ENCODE measurements at places on chromosomes 7 and 10.

DNA sequence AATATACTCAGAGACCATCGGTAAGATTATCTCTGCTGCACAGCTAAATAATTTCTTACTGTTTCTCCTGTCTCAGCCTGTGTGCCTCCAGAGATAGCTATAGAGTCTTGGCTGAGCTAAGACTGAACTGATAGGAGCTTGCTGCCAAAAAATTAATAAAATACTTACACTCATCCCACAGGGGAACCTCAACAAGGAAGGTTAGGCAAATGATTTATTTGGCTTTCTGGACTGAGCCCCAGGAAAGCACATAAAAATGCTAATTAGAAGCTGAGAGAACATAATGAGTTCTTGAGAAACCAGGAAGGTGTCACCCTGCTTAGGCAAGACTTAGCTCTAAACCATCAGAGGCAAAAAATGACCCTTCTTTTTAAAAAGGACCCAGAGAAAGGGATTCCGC is 534.5 kb downstream of the TNS3 start:
- no peak for DNase-seq

DNA sequence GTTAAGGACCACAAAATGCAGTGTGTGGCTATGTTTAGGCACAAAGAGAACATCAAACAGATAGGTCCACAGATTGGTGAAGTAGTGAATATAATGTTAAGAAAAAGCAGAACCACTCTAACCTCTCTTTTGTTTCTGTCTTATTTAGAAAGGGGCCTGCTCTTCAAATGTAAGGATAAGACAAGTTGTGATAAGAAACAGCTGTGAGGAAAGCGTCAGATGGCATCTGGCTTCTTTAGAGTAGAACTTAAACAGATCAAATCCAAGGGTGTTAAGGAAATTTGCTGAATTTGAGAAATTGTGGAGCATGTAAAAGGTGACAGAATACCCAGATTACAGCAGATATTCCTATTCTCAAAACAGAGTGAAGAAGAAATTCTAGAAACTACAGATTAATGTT is 151.0 kb upstream of the LRGUK start:
- DNase-seq: no peak

DNA sequence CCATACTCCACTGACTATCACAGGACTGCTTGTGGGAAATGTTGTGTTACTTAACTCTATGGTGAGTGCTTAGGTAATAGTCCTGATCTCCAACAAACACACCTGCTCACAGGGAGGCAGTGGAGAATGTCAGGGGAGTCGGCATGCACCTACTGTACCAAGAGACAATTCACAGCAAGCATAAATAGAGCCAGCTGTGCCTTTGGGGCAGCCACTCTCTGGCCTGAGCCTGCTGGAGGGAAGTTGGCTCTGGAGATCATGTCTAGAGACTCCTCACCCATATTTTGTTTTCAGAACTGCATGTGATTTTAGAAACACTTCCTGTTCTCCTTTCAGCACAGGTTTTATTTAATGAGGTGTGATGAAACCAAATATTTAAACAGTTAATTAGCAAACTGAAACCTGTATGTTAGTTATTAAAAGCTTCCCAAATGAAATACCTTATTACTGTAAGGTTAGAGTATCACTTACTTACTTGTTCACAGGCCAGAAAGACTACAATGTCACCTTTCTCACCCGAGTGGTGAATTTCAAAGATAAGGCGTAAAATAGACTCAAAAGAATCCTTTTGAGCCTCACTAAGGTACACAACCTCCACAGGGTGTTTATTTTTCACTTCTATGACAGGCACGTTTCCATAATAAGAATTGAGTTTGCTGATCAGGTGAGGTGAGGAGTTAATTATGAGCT is 21.8 kb downstream of the DHX32 start:
- DNase-seq: no peak

DNA sequence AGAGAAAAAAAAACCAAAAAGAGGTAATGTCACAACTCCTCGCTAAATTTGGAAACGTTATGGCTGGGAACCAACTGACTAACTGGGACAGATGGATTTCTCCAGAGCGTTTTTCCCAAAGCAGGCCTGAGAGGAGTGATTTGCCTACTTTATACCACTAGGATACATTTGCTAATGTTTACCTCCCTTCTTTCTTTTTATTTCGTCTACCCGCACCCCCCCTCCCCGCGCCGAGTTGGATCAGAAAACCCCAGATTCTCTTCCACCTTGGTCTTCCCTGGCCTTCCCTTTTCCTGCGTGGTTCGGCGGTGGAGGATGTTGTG is 7.2 kb downstream of the CPA2 start:
- DNase-seq: no peak

DNA sequence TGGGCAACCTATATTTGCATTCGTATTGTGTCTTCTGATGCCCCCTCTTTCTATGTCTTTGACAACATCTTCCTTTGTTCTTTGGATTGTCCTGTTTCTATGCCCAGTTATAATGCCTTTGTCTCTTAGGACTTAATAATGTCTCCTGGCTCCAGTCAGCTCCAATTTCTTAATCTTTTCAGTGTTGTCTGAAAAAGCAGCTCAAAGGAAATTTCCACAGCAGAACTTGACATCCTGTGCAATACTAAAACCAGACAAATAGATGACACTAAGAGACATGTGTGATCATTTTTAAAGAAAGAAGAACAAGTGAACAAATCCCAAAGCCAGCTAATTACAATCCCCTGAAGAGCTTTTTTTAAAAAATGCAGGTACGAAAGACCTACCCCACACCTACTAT is 47.7 kb upstream of the RNF148 start:
- no peak for DNase-seq

DNA sequence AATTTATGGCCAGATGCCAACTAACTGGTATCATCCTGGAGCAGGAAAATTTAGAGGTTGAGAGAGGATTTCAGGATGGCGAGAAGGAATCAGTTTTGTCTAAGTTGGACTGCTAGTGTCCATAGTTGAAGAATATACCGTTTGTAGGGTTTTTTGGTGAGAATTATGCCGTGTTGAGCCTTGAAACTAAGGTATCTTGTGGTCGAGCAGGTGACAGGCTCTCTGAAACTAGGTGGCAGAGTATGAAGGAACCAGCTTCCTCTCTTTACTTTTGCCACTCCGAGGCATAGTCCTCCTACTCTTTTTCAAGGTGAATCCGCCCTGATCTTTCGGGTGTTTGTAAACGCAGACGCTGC is 9.7 kb downstream of the MDFIC start:
- peak; percentile 56 for DNase-seq

DNA sequence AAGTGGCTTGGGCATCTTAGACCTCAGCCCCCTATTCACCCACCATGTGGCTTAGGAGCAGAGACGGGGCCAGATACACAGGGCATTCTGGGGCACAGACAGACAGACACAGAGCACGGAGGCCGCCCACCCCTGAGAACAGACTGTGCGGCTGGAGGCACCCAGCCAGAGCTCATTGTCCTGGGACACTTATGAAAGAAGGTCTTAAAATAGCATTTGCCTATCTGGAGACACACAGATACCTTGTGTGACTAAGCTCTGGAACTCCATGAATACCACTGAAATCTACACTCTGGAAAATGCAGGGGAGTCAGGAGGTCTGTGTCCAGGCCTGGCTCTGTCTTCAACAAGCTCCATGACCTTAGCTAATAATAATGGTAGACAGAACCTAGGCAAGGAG is 41.4 kb upstream of the ADO start:
- no peak for DNase-seq

DNA sequence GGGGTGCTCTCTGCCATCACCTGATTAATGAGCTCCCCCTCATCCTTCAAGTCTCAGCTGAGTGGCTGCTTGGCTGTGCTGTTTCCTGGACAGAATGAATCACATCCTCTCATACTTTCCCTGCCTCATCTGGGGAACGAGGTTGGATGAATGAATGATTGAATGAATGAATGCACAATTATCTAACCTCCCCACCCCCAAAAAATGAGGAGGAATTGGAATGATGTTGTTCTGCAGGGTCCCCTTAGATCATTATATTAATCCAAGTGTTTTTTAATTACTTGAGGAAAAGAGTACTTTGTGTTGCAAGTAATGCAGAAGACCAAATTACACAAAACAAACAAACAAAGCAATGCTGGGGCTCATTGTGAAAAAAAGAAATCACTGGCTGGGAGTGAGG is 240.2 kb downstream of the BUB3 start:
- no peak for DNase-seq

DNA sequence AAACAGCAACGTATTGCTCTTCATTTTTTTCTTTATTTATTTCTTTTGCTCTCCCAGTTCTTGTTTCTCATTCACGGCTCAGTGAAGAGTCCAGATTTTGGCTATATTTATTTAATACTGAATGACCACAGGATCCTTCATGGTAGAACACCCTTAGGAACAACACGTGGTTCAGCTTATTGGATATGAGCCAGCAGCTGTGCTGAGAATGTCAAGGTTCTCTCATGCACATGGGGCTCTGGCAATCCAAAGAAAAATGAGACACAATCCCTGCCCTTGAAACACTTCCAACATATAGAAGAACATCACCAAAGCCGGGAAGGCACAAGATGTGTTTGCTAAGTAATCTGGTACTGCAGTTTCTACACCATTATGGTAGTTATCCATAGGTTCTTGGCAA is 852.9 kb downstream of the SORCS1 start:
- no peak for DNase-seq

GRCh38 chr7:55595511-55595910 is 23.2 kb upstream of the VOPP1 start:
- no peak for DNase-seq

GRCh38 chr7:6182993-6183392 is 89.4 kb downstream of the CYTH3 start:
- DNase-seq: no peak

DNA sequence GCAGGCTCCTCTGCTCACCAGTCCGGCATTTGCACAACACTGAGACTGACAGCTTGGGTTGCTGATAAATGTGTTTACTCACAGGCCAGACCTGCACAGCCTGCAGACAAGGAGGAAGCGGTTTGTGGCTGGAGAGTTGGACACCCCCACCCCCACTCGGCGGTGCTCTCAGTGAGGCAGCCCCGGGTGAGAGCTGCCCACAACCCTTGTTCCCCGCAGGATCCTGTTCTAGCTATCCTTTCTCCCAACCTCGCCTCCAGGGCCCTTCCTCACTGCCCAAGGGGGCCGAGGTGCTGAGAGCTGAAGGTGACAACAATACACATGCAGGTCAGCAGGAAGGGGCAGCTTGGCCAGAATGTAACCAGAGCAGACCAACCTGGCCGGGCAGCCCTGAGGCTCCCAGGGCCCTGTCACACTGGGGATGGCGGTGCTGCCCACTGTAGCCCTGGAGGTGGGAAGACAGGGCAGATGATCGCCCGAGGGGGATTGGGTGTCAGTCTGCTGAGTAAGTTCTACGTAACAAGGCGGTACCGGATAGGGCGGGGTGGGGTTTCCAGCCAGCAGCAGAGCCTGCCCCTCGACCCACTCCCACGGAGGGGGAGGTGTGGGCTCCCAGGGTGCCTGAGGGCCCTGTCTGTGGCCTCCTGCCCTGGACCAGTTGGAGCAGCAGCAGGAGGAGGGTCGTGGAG is 2.1 kb upstream of the ADAM8 start:
- peak; percentile 84 for DNase-seq

Measured in CD4-positive, alpha-beta T cell treated with Interleukin-10 for 1 hour (primary cell).